ENCODE measurements at places on chromosomes 16 and 17. TPM values are rescaled to one million over a fixed set of nuclear protein-coding genes. Genes with fewer than 3 reads are reported as not detected.
A peak's percentile ranks its signal among the peaks of the same experiment; 100 is the strongest.

The RTN4RL1 gene
- total RNA-seq = 8.1 TPM

DNA sequence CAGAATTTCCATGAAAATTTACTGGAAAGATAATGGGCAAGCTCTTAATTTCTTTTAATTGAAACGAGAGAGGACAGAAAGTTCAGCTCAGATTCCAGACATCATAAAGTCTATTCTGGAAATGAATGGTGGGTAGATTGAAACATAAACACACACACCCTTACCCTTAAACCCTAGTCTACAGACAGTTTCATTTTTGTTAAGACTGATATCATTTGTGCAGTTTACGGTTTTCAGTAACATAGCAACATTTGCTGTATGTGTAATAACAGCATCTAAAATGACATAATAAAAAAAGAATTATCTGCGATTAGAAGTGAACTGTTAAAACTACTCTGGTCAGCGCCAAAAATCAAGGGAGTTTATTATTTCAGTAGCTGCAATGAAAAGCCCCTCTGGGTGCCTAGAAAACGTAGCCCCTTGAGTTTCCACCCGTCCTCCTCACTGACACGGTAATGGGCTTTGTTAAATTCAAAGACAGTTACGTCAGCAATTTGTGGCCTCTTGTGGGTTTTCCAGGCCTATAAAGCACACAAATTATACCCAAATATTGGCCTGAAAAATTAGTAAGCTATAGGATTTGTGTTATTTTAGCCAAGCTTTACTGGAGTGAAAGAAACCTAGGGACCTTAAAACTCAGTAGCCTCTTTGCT is 520.6 kb upstream of the SOX9 start:
- DNase-seq = no peak

- DNase-seq = no peak
These were observed 141.2 kb downstream of the CMIP start for GRCh38 chr16:81585785-81586184.

The ERN2 gene
- 0.14 TPM for total RNA-seq

GRCh38 chr17:81159611-81160265 is 5.6 kb upstream of the PVALEF start:
- DNase-seq = no peak

DNA sequence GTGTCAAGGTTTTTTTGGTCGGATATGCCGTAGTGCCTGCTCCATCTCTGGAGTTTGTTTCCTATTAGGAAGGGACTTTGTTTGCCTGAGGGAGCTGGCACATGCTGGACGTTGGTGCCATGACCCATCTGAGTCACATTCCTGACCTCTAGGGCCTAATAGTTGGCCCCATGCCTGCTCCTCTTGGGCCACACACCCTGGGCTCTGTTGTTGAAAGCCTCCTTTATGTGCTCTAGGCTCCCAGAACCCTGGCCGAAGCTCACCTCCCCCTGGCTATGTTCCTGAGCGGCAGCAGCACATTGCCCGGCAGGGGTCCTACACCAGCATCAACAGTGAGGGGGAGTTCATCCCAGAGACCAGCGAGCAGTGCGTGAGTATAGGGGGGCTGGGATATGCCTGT is 18.4 kb downstream of the LIMD2 start:
- DNase-seq = no peak

DNA sequence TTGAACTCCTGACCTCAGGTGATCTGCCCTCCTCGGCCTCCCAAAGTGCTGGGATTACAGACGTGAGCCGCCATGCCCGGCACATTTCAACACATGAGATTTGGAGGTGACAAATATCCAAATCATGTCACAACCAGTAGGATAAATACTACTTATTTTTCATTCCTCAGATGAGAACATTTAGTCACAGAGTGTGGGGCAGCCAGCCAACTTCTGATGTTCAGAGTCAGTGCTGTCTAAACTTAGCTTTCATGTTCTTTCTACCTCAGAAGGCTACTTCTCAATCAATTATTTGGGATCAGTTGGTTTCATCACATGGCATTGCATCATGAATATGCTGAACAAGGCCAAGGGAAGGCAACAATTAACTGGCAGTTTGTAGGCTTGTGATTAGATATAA is 134.5 kb downstream of the CDH13 start:
- DNase-seq = no peak

- DNase-seq = no peak
These were observed 164.0 kb downstream of the LAT start for GRCh38 chr16:29148867-29149272.

DNA sequence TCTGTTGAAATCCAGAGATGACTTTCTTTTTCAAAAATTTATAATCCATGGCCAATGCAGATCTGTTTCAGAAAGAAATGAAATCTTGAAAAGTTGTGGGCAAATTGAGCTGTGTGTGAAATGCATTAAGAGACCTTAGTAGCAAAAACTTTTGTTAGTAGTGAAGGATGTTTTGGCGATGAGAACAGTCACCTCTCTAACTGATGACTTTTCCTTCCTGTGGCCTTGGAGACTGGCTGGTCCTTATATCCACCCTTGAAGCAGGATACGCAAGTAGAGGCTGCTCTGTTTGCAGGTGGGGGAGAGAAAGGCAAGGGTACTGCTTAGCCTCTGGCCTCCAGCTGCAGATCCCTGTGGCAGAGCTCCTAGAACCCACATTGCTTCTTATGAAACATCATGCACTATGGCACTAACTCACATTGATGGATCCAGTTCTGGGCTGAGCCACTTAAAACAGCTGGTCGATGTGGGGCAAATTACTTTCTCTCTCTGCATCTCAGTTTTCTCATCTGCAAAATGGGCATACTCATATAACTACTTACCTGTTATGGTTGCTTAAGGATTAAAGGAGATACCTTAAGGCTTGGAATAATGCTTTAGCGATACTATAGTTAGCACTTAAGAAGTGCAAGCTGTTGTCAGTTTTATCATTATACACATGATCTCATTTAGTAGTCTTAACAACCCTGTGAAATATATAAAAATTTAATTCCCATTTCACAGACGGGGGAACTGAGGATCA is 89.3 kb downstream of the SDR42E1 start:
- DNase-seq = no peak

- DNase-seq = peak; percentile 46
These were observed 3.9 kb downstream of the VPS35L start for GRCh38 chr16:19559242-19559910.

The PDF gene
- 26.7 TPM for total RNA-seq

The SLC35B1 gene
- 78.0 TPM for total RNA-seq

The SLC5A11 gene
- total RNA-seq = not detected

The CPNE7 gene
- 9.4 TPM for total RNA-seq

DNA sequence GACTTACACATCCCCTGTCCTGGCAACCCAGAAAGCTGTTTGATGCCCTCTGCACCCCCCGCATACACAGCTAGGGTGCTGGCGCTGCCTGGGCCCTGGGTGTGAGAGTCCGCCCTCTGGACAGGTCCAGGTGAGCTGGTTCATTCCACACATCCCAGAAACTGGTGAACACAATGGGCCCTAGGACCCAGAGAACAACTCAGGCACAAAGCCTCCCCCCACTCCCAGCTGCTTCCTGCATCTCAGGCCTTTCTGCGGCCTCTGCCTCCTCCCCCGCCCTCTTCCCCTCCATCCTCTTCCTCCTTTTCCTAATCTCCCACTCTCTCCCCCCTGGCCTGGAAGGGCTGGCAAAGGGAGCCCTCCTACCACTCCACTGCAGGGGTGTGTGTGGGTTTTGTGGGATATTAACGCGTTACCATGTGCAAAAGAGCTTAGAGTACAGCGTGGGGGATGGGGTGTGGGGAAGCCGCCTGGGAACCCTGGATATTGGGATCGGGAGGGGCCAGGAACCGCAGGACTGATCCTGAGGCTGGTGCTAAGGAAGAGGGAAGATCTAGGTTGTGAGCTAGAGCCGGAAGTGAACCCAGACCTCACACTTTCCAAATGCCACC is 1.6 kb upstream of the PPP1R9B start:
- DNase-seq = peak; percentile 79

DNA sequence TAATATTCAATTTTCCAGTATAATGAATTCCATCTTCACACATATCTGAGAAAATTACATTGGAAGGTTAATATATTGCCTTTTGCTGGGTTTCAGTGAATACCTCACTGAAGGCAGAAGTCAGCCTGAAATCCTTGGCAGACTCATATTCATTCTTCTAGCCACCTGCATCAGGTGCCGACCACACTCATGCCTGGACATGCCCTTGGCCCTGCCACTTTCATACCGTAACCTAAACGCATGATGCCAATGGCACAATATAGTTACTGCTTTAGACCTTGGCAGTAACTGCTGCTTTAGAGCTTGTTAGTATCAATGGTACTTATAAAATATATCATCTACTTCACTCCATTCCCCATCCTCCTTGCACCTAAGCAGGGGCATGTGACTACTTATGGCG is 817.6 kb upstream of the CDH8 start:
- DNase-seq = no peak

- no peak for DNase-seq
These were observed 29.7 kb downstream of the USP31 start for GRCh38 chr16:23119570-23119969.

DNA sequence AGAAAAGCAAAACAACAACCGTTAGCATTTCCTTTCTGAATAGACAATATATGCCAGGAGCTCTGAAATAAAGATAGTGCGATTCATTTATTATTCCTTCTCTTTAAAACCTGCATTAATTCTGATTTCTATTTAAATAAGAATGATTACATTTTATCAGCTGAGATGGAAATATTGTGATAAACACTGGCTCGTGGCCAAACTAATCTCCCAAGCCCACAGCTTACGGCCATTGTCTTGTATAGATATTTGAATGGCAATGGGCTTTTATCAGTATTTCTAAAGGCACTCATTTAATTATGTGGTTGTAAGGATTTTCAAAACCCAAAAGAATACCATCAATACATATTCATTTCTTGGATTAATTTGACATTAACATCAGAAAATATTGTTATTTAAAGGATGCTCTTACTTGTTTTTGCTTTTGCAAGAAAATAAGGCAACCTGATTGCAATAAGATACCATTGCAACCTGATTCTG is 123.7 kb upstream of the IRX5 start:
- DNase-seq = no peak

The GPR179 gene
- 0.07 TPM for total RNA-seq

- DNase-seq = no peak
These were observed 53.7 kb downstream of the WDR45B start for GRCh38 chr17:82594571-82594970.

The SPIRE2 gene
- 13.1 TPM for total RNA-seq

The KRT9 gene
- not detected for total RNA-seq

- no peak for DNase-seq
These were observed 12.5 kb upstream of the CCL1 start for GRCh38 chr17:34375426-34375997.

DNA sequence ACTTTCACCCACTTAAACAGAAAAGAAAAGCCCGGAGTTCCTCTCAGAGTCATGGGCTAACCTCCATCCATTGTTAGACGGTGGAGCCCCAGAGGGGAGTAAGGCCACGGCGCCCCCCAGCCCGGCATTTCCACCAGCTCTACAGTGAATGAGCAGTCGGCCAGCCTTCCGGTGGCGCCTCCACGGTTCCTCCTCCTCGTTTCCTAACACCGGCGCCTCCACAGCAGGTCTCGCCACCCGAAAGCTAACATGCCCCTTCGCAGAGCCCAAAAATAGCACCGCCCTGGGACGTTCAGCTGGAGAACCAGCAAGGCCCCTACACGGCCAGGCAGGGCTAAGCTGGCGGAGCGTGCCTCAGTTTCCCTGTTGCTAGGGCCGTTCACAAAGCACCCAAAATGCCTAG is 858 bp downstream of the MMD start:
- no peak for DNase-seq

The ZACN gene
- total RNA-seq = not detected

- no peak for DNase-seq
These were observed 66.2 kb downstream of the CENPV start for GRCh38 chr17:16286947-16287562.
